Activated CD4-positive, alpha-beta memory T cell treated with anti-CD3 and anti-CD28 coated beads for 36 hours (primary cell): ENCODE measurements at places on chromosomes 5 and 9.

DNA sequence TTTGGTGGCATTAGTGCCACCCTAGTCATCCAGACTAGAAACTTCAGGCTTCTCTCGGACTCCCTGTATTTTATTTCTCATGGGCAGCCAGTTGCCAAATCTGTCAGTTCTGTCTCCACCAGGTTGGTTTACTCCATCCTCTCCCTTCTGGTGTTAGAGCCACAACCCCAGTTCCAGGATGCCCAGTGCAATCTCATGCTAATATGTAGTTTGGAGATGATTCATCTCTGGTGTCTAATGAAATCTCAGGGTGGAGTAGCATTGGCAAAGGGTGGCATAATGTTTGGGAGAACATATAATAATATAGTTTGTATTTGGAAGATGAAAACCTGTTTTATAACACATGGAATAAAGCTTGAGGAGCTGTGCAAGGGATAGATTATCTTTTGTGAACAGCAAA is 30.2 kb downstream of the SLC46A2 start:
- DNase-seq, result no peak

- DNase-seq, result no peak
These were observed at the start of gene TMEM252 for GRCh38 chr9:68540712-68541535. Gene TMEM252 (minus strand): TSS chr9:68540883. CDS start chr9:68540814, 69 bp downstream.

GRCh38 chr5:17114715-17115599 is 102.5 kb upstream of the BASP1 start:
- DNase-seq, result no peak

GRCh38 chr5:42360056-42360455 is 63.2 kb upstream of the GHR start:
- no peak for DNase-seq

DNA sequence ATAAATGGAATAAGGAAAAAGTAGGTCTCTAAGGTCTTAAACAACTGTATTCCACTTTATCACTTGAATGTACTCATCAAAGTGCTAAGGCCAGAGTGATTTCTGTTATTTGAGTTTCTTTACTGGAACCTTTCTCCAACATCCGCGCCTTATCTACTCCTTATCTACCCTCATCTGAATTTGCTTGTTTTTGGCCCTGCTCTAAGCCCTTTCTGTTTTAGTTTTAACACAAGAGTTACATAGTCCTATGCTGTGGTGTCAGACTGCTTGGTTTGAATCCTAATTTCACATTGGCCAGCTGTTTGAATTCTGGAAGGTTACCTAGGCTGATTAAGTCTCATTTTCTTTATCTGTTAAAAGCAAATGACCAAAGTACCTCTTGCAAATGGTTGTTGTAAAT is 128.3 kb downstream of the PCSK5 start:
- no peak for DNase-seq

DNA sequence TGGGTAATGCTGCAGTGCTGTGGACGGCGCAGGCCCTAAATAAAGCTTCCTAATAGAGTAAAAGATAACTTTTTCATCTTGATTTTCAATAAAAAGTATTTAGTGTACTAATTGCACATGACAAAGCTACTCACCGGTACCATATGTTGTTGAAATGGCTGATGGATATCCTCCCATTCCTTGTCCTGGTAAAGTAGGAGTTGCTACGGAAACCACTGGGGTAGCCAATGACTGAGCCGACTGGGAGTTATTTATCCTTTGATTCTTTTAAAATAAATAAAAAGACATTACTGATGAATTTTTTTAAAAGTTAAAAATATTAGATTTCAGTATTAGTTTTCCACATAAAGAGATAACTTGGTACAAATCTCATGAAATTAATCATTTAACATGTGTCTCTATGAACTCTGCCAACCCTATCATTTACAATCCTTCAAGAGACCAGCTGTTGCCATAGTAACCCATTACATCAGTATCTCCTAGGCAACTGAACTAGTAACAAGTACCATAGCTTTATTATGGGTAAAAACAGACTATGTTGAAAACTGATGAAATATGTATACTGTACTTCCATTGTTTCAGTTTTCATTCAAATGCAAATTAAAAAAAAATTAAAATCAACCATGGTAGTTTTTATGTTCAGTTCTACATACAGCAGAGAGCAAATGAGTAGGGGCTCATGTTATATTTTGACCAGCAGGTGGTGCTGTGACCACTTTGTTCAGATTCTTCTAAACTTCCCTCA is 153.7 kb downstream of the MEF2C start:
- DNase-seq, result peak; percentile 62

DNA sequence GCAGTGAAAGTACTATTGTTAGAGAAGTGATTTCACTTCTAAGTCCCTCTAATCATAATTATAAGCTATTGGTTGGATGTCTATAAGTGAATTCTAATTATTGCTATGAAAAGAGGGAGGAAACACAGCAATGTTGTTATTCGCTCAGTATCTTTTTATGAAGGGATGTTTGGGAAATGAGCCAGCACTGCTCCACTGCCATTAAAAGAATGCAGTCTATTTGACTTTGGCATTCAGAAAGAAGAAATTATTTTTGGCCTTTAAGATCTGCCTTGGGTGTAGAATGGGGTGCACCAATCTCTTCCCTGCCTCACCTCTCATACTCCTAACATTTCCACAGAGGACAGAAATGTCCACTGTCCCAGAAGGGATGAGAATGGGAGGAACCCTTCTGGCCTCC is 332.0 kb downstream of the SPATA31D1 start:
- no peak for DNase-seq

DNA sequence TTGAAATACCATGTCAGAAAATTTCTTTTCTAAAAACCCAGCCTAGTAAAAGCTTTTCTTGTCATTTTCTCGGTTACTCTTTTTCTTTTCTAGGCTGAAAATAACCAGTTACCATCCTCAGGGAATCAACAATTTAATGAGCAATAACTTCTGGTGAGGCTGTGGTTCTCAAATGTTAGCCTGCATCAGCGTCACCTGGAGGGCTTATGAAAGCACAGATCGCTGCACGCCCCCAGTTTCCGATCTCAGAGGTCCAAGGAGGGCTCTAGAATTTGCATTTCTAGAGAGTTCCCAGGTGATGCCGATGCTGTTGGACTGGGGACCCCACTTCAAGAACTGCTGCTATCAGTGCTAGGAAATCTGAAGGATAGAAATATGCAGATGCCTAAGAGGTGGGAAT is 28.9 kb upstream of the TLE1 start:
- no peak for DNase-seq

DNA sequence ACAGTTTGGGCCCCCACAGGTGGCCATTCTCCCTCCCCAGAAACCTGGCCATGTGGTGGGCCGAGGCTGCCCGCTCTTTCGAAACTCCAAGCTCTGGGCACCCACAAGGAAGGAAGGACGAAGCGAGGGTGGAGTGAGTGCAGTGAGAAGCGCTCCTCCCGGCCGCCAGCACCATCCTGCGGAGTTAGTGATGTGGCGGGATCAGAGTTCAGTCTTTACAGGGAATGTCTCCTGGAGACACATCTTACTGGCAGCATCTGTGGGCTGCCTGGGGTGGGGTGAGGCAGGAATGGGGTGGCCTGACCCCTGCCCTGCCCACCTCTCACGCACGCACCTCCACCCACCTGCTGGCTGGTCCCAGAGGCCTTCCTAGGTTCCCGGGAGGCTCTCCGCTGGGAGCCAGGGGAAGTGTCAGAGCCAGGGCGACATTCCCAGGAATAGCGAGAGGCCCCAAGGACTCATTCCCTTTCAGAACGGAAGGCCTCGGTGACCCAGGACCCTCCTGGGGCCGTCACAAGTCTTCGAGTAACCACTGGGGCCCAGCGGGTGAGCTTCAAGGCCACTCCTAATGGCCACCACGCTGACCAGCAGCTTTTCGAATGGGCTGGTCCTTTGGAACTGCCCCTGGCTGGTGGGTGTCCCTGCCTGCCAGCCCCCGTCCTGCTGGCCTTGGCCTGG is 5.5 kb upstream of the RNU6ATAC start:
- no peak for DNase-seq

GRCh38 chr9:19630760-19631159 is 158.1 kb downstream of the SLC24A2 start:
- DNase-seq, result no peak

DNA sequence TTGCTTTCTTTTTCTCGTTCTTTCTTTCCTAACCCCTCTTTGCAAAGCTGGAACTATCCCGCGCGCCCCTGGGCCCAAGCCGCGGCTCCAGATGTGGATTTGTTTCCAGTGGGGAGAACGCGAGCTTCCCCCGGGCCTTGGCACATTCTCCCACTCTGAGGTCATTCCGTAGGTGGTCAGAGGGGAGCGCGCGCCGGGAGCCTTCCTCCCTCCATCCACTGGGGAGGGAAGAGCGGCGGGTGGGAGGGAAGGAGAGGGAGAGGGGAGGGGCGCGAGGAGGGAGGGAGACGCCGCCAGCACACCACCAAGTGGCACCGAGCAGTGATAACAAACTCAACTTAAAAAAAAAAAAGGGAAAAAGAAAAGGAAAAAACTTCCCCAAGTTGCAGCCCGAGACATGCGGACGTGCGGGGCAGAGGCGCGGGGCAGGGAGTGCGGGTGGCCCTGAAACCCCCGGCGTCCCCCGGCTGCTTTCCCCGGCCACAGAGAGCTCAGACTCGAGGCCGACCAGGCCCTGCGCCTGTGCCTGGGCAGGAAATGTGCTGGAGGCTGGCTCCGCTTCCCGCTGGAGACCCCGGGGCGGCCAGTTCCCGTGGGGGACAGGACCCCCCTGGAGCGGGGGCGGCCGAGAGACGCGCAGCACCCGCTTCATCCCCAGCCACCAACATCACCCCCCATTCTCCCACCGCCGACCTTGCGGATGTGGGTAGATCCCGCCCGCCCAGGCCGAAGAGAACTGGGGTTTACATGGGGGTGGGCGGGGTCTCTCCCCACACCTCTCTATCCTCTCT is 3.1 kb downstream of the IER5L start:
- peak; percentile 51 for DNase-seq

GRCh38 chr9:133141833-133142595 is 21.0 kb upstream of the RALGDS start:
- peak; percentile 88 for DNase-seq

DNA sequence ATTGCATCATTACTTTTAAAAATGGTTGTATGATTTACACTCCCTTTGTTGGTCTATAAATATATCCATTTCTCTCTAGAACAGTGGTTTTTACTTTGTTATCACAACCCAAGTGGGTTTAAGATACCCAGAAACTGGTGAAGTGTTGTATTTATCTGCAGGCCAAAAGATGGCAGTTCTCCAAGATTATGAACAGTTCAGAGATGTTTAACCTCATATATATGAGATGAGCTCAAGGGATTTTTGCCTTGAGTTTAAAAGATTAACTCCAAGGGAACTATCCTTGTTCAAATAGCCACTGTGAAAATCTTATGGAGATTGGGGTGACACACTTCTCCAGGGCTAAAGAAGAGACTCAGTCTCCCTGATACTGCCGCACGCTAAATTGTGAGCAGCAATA is 572.6 kb downstream of the TLE4 start:
- DNase-seq, result no peak

- no peak for DNase-seq
These were observed 9.7 kb upstream of the JADE2 start for GRCh38 chr5:134515801-134516200.

DNA sequence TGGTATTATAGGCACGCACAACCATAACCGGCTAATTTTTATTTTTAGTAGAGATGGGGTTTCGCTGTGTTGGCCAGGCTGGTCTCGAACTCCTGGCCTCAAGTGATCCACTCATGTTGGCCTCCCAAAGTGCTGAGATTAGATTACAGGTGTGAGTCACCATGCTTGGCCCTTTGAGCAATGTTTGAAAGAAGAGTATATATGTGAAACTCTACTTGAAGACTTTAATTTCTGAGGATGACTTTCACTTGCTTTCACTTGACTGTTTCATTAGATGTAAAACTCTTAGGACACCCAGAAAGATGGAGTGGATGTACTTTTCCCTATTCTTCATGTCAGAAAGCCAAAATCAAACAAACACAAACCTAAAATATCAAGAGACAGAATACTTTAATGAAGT is 43.8 kb upstream of the GAS1 start:
- DNase-seq, result no peak

- DNase-seq, result no peak
These were observed 101.6 kb downstream of the CRB2 start for GRCh38 chr9:123457583-123457982.

DNA sequence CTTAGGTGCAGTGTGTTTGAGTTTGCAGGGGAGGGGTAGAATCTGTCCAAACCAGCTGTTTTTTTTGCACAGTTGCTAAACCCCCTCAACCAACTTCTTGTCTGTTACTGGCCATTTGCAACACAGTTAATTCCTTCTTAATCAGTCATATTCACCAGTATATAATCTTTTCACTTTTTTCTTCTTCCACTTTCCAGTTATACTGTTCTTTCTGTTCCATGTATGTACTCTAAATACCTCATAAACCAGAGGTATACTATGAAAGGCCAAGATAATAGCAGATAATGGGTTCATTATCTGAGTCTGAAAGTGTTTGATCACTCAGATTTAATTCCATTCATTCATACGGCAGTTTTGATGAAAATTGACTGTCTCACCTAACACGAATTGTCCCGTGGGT is 11.1 kb downstream of the SMAD5 start:
- DNase-seq, result no peak

DNA sequence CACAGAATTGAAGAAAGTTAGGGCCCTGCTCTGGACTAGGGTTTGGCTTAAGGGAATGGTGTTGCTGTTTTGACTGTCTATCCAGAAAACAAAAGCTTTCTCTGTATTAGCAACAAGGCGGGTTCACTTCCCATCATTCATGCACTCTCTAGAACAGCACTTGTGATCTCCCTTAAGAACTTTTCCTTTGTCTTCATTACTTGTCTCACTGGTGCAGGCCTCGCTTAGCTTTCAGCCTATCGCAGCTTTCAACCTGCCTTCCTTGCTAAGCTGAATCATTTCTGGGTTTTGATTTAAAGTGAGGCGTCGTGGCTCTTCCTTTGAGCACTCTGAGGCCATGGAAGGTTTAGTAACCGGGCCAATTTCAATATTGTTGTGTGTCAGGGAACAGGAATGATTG is 35.2 kb upstream of the LPCAT1 start:
- no peak for DNase-seq

GRCh38 chr5:110441035-110441434 is 285.4 kb downstream of the TMEM232 start:
- DNase-seq, result no peak

GRCh38 chr5:67287510-67288268 is 91.1 kb upstream of the CD180 start:
- no peak for DNase-seq

DNA sequence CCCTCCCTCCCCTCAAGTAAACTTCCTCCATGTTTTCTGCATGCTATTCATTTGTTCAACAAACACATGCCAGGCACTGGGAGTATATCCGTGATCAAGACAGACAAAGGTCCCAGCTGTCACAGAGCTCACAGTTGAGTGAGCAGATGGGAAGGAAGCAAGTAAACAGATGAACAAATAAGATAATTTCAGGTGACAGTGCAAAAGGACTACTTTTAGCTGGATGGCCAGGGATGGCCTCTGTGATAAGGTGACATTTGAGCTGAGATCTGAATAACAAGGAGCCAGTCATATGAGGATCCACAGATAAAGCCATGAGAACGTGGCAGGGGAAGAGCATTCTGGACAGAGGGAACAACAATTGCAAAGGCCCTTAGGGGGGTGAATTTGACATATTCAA is 121.7 kb upstream of the RAD23B start:
- DNase-seq, result no peak

GRCh38 chr9:4088679-4089078 is 211.2 kb downstream of the GLIS3 start:
- no peak for DNase-seq
